ENCODE measurements at places on chromosomes 7 and 10. TPM values are rescaled to one million over a fixed set of nuclear protein-coding genes. Genes with fewer than 3 reads are reported as not detected.

DNA sequence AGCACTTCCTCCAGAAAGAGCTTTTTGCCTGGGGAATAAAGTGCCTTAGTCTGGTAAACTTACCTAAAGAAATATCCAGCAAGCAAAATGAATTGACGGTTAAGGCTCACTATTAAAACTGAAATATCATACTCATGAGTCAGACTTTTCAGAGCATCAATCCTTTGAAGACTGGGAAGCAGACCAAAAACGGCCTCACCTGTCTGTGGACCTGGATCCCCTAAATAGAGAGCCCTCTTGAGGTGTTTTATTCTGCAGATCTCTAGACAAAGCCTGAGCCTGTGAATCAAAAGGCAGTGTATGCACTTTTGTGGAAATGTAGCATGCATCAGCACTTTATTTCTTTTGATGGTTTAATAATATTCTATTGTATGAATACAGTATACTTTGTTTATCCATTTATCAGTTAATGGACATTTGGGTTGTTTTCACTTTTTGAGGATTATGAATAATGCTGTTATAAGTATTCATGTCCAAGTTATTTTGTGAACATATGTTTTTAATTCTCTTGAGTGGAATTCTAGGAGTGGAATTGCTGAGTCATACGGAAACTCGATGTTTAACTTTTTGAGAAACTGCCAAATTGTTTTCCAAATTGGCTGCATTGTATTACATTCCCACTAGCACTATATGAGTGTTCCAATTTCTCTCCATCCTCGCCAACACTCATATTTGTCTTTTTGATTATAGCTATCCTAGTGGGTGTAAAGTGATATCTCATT is 449.0 kb upstream of the IGFBP3 start:
- no peak overlapping the region for H3K4me3 ChIP-seq
- no peak for DNase-seq
- no peaks in the 10 kb centered on the region for H3K4me1 ChIP-seq
- no peaks in the 10 kb centered on the region for H3K36me3 ChIP-seq

Gene LRIT1
- total RNA-seq: not detected

GRCh38 chr10:121080281-121080891 is 229.2 kb downstream of the WDR11 start:
- no peak overlapping the region for H3K4me3 ChIP-seq
- no peaks in the 10 kb centered on the region for H3K36me3 ChIP-seq
- H3K4me1 ChIP-seq: no peaks in the 10 kb centered on the region
- no peak for DNase-seq
- H3K27me3 ChIP-seq: no peaks in the 10 kb centered on the region
- H3K27ac ChIP-seq: no peak overlapping the region

Gene SPDYE8
- not detected for total RNA-seq

Measured in activated CD8-positive, alpha-beta T cell treated with anti-CD3 and anti-CD28 coated beads for 36 hours (primary cell).